ENCODE measurements at places on chromosomes 1 and 21.
A peak's percentile ranks its signal among the peaks of the same experiment; 100 is the strongest.

GRCh38 chr1:9477535-9477934 lies 61.7 kb upstream of the SLC25A33 start:
- no peak for DNase-seq

GRCh38 chr1:243597383-243597782 lies 252.7 kb downstream of the AKT3 start:
- DNase-seq, result no peak

DNA sequence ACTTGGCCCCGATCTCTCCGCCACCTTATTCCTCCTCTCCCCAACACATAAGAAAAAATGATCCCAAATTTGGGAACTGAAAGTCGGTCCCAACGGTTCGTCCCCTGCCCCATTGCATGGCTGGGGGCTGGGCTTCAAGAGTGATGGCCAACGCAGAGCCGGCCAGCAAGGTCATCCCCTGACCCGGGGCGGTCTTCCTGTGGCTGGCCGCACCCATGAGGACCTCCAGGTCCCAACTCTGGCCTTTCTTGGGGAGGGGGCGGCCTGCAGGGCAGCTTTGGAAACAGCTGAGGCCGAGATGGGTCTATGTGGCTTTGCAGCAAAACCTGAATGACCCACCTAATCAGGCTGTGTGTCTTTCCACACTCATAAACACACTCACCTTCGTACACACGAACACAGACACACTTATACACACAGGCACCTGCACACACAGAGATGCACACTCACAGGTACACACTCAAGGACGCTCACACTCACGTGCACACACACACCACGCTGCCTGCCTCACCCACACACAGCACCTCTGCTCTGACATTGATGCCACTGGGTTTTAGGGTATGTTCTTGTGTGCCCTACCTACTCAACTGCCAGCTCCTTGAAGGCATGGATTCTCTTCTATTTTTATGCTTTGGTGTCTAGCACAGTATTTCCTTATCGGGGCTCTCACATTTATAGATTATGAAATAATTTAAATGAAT lies 562 bp downstream of the DYNLT5 start:
- no peak for DNase-seq

GRCh38 chr1:209354840-209355165 lies 228.7 kb upstream of the CAMK1G start:
- DNase-seq, result no peak

DNA sequence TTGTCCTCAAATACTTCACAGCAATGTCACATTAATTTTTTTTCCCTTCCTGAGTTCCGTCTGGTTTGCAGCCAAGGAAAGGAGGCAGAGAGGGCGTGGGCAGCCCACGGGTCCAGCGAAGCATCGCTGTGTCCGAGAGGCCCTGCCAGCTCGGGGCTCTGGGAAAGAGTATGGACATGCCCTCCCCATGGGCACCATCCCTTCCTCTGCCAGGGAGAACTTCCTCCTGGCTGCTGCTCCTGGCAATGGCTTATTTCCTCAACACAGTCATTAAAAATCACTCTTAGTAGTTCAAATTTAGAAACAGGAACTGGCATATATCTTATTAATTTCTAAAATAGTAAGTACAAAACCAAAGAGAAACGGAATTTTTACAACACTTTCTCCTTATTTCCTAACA lies 115.4 kb downstream of the RIPK4 start:
- no peak for DNase-seq

- DNase-seq, result peak; percentile 27
Measured at GRCh38 chr1:29122682-29123052, 1.0 kb downstream of the TMEM200B start.

GRCh38 chr1:231188072-231188471 lies 26.2 kb downstream of the TRIM67 start:
- DNase-seq, result no peak

DNA sequence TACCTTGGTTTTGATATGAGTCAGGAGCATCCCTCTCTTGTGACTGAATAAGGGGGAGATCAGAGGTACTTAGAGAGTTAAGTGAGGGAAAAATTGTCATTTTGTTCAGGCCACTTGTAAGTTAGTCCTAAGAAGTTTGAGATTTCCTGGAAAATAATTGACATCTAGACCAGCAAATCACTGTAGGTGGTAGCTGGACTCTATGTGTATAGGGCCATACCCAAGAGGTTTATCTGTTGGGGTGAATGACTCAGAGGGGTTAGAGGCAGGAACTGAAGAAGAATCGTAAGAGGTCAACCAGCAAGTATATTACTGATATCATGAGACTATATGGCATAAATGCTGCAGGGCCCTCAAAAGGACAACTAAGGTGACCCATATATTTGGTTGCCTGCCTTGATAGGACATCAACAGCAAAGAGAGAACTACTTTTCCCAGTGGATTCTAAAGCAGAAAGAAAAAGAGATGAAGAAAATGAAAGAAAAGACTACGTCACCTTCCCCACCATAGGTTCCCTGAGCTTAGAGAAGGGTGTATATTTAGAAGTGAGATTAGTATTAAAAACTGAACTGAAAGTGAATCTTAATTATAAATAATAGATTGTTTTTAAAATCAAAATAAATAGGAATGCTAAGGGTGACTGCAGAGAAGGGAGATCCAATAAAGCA lies 8.0 kb upstream of the RNPC3 start:
- DNase-seq, result no peak

DNA sequence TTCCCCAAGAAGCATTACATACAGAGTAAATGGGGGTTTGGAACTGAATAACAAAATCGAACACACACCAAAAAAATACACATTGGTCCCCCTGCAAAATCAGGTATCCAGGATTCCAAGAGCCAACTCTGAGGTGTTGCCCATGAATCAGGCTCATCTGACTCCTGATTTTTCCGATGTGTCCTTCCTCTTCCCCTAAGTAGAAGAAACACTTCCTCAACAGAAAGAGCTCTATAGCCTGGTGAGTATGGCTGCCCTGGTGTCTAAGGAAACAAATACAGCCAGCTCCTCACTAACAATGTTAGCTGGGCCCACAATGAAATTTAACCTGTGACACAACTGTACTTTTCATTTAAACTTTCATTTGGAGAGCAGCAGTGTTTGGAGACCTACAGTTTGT lies 33.6 kb downstream of the ERI3 start:
- no peak for DNase-seq

Measured in activated CD4-positive, alpha-beta T cell treated with anti-CD3 and anti-CD28 coated beads for 48 hours (primary cell).